ENCODE measurements at places on chromosomes 5 and 9.

GRCh38 chr9:27112235-27112634, 3.2 kb downstream of the TEK start:
- DNase-seq, result no peak

GRCh38 chr5:963673-964531, 44.7 kb upstream of the NKD2 start:
- DNase-seq, result no peak

- no peak for DNase-seq
Measured at GRCh38 chr9:127051881-127052595, 70.4 kb downstream of the ANGPTL2 start.

- no peak for DNase-seq
Measured at GRCh38 chr5:28216939-28217360, 1178.6 kb upstream of the CDH9 start.

GRCh38 chr5:72623323-72623722, 116.1 kb upstream of the ZNF366 start:
- DNase-seq, result no peak

Data from PC-9 (cell line).